T-cell (primary cell): ENCODE measurements at places on chromosomes 7 and 10.

GRCh38 chr7:130890176-130891020 is 156.4 kb upstream of the KLF14 start:
- no peak for DNase-seq

DNA sequence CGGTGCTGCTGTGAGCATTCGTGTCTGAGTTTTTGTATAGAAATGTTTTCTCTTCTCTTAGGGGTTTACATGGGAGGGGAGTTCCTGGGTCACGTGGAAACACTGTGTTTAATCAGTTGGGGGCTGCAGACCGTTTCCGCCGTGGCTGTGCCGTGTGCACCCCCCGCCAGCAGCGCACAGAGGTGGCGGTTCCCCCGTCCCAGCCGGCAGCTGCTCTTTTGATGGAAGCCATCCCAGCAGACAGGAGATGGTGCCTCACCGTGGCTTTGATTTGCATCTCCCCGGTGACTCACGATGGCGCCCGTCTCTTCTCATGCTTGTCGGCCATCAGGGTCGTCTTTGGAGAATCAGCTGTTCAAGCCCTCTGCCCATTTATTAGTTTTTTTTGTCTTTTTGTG is 34.9 kb upstream of the FOXL3 start:
- DNase-seq = no peak

GRCh38 chr7:78734626-78735025 is 718.8 kb downstream of the MAGI2 start:
- DNase-seq = no peak

DNA sequence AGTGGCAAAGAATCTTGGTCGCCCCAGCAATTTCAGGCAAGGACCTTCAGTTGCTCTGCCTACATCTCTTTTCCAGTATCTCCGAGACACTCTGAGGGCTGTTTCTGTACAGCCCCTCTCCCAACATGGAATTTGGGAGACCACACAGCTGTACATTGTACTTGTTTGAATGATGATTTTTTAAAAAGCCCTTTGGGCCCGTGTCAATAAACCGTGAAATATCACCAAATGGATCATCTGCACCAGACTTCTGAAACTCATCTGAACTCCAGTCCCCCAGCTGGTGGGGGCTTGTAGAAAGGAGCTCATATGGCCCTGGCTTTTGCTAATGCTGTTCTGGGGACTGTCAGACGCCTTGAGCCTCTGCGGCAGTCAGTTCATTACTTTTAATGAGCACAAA is 374.9 kb downstream of the BBS9 start:
- DNase-seq = no peak

DNA sequence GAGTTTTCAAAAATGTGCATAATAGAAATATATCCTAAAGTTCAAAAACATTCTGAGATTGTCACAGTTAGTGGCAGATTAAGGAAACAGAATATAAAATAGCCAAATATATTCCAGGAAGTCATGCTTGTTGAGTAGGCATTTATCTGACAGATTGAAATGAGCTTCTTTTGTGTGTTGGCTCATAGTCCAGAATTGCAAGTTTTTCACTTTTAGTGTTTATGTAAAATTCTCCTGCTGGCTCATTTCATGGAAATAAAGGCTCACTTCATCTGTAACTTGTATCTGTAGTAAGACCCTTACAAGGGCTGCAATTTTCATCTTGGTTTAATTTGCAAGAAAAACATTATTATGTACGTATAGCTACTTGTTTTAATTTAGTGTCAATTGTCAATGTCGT is 93.5 kb downstream of the MCU start:
- DNase-seq = no peak

DNA sequence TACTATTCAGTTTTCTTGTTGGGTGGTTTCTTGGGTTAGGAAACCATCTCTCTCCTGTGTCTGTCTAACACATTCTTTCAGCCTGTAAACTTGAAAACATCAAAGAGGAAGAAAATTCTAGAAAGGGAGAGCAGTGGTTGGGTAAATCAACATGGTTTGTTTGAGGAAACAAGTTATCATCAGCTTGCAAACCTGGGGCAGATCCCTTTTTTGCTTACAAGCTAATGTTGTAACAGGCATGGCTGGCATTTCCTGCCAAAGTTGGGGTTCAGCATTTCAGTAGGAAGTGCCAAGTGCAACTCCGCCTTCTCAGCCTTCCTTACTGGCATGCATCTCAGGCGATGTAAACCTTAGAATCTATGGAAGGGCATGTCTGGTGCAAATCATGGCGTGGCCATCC is 112.6 kb downstream of the EEPD1 start:
- DNase-seq = no peak

DNA sequence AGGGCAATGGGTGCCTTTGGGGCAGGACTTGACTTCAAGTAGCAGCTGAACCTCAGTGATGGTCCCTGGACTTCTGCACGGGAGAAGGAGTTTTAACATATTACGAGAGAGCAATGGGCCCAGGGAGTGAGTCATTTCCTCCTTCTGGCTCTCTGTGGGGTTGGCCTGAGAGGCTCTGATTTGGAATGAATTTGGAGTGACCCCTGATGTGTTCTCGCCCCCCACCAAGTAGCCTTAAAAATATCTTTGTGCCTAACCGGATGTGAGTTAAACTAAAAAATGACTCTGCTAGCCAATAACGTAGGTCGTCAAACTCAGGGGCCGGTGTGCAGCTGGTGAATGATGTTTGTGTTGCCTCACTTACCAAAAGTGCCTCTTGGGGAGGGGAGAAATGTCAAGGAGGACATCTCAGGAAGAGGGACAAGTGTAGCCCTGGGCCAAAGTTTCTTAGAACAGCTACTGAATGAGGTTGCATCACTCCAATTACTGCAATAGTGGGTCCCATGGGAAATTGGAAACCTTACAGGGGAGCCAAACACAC is 656.6 kb downstream of the INHBA start:
- DNase-seq = no peak

GRCh38 chr7:18087026-18087686 is 59.5 kb upstream of the PRPS1L1 start:
- no peak for DNase-seq
